ENCODE measurements at places on chromosomes 2 and 18.

DNA sequence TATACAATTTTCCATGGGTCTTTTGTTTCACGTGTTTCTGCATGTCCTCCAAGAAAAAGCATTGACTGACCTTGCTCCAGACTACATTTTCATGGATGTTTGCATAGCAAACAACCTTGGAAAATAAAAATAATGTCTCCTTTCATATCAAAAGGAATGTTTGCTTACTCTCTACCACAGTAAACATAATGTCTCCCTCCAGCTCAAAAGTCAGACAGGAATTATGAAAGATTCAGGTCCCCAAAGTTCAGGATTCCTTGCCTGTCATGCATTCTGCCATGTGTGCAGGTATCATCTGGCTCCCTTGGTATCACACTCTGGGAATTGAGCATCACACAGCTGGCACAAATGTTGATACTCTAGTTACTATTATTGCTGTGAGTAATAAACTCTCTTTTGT lies 103.1 kb upstream of the ZC3H15 start:
- ATAC-seq: no peak

- ATAC-seq: no peak
Measured at GRCh38 chr2:105712166-105712915, 32.4 kb upstream of the NCK2 start.

DNA sequence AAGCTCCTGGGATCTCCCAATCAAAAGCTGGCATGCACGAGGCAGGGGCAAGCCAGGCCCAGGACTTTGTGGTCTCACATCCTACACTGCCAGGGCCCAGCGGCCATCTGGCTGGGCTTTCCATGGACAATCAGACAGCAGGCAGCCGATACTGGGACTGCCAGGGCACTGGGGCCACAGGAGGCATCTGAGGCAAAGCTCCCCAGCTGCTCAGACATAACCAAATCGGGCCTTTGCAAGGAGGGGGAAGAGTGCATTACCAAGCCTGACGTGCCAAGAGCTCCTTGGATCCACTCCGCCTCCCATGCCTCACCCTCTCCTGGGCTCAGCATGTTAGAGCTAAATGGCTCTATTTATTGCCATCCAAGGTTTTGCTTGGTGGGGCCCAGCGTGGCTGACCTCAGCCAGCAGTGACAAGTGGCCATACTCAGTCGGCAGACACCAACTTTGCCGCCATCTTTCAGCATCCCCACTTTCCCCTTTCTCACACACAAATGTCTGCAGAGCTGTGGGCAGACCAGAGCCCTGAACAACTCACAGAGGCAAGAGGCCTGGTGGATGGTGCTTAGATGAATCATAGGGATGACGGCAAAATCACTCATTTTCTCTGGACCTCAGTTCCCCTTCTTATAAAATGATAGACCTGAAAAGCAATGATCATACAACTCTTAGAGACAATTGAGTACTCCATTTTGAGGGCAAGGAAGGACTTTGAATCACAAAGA lies 200.8 kb downstream of the TTC32 start:
- no peak for ATAC-seq

- ATAC-seq: no peak
Measured at GRCh38 chr18:3816610-3817363, 366.8 kb downstream of the TGIF1 start.

GRCh38 chr18:46364048-46364447 lies 259.9 kb downstream of the HAUS1 start:
- no peak for ATAC-seq

DNA sequence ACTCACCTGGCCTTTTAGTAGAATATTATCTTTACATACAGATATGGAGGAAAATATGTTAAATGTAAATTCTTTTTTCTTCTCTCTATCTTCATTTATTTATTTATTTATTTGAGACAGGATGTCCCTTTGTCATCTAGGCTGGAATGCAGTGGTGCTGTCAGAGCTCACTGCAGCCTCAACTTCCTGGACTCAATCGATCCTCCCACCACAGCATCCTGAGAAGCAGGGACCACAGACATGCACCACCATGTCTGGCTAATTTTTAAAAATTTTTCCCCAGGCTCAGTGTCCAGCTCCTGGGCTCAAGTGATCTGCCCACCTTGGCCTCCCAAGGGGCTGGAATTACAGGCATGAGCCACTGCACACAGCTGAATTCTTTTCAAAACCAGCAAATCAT lies 20.3 kb downstream of the KYNU start:
- ATAC-seq: no peak

DNA sequence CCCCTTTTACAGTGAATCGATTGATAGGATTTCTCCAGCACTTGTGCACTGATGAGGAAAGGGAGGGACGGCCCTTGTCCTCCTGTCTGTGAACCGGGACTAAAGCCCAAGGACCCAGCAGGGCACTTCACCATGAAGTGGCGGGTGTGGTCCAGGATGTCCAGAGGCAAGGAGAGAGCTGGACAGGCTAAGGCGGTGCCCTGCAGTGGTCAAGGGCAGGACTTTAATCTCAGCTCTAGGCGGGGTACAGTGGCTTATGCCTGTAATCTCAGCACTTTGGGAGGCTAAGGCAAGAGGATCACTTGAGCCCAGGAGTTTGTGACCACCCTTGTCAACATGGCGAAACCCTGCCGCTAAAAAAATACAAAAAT lies 28.2 kb upstream of the SEMA4C start:
- ATAC-seq: no peak

GRCh38 chr2:129827311-129828090 lies 152.0 kb upstream of the RAB6C start:
- no peak for ATAC-seq

- no peak for ATAC-seq
Measured at GRCh38 chr2:136666-137065, 90.4 kb upstream of the FAM110C start.

DNA sequence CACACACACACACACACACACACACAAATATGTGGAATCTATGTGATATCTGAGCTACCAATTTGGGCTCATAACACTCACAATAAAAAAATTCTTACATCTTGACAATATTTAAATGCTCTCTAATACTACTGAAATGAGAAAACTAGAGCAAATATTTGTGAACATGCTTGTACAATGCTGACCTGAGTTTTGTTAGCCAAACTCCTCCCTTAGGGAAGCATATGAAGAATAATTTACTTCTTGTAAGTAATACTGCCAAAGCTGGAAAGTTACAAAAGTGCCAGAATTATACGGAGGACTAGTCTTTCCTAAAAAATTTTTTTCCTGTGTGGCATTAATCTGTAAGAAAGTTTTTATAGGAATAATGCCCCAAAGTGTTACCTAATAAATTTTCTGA lies 18.5 kb downstream of the MBD2 start:
- ATAC-seq: no peak

DNA sequence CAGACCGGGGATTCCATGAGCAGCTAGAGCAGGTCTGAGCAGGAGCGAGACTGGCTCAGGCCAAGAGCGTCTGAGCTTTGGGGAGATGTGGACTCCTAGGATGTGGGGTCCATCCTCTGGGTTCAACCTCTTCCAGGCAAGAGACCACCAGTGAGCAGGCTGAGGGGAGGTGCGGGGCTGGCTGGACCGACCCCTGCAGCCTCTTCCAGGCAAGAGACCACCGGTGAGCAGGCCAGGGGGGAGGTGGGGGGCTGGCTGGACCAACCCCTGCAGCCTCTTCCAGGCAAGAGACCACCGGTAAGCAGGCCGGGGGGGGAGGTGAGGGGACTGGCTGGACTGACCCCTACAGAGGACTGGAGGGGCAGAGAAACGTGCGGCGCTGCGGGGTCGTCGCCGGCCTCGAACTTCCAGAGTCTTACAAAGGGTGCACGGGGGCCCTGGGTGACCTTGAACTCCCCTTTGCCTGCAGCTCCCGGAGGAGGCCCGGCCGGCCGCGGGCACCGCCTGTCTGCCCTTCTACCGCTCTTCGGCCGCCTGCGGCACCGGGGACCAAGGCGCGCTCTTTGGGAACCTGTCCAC lies 63.4 kb downstream of the TPO start:
- no peak for ATAC-seq
